ENCODE measurements at places on chromosomes 5 and 9.

- DNase-seq = no peak
These were observed 217.0 kb downstream of the PCSK5 start for GRCh38 chr9:76107482-76107881.

DNA sequence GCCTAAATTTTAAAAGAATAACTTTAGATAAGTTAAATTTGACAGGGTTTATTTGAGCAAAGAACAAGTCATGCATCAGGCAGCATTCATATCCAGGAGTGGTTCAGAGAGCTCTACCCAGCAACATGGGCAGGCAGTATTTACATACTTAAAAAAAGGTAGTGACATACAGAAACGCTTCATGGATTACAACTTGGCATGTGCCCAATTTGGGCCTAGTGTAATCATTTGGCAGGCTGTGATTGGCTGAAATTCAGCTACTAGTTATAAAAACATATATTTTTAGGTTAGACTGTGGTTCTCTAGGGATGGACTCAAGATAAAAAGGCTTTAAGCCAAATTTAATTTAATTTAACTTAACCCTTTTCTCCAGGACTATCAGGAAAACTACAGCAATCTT, 374.0 kb upstream of the ADAMTS16 start:
- DNase-seq = no peak

DNA sequence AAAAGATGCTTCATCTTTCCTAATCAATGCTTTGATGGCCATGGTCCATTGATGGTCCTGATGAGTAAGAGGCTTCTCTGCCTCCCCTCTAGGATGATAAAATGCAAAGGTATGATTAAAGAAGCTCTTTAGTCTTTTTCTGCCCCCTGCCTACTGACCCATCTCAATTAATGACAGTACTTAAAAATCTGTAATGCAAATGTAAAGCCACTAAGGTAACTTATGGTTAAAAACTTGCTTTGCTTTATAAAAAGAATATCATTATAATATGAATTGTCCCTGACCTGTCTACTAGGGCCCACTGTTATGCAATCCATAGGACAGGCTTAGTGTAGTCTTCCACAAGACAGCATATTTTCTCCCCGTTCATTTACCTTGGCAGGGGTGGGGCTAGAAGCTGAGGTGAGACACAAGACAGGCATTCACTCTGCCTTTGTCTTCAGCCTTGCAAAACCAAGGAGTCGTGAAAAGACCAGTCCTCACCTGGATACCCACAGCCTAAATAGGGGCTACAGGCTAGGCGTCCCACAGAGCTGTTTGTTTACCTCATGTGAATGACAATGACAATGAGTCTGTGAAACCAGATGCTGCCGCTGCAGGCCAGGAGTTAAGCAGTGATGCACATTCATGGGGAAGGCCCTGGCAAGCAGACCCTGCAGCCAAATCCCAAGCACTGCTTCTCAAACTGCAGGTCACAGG, 60.4 kb downstream of the BNC2 start:
- no peak for DNase-seq

DNA sequence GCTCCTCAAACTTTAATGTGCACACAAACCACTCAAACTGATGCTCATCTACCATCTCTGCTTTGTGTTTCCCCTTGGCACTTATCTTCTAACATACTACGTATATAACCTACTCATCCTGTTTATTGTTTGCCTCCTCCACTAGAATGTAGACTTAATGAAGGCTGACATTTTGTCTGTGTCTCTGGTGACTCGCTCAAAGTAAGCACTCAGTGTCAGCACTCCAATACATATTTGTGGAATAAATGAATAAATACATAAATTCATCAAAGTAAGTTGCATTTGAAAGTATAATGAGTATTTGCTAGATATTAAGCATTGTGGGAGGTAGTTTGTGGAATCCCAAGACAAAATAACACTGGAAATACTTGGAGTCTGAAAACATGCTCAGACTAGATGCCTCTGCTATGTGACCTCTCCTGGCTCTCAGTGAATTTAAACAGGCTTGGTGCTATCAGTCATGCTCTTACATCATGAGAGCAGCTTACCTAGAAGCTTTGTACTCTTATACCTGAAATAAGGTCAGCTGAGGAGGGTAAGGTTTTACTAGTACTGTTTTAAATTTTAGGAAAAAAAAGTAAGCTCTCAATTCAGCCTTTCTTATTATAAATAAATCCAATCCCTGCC, 37.0 kb upstream of the RANBP6 start:
- no peak for DNase-seq

DNA sequence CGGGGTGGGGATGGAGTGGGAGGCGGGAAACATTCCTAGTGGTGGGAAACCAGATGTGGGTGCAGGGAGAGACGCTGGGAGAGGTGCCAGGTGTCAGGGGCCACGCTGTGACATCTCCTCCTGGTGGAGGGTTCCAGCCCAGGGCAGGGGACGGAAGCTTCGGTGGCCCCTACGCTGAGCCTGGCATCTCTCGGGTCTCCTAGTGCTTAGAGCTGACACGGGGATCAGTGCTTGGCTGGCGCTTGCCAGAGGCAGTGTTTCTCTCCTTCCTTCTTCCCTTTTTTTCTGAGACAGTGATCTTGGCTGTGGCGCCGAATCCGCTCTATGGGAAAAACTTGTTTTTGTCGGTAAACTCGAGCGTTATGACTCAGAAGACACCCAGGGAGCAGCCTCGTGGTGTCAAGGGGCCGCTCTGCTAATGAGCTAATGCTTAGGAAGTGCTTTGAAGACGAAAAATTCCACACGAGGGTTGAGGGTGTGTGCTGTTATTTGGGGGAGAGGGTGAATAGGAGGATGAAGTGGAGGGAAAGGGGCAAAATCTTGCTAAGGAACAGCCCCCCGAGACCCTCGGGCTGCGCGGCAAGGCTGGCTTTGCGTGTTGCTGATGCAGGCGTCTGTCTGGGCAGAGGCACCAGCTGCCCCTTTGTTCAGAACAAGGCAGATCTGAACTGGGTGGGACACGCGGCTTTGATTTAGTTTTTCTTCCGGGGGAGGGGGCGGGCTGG, 20.4 kb upstream of the IER5L start:
- no peak for DNase-seq

GRCh38 chr5:62283005-62283404, 23.0 kb upstream of the KIF2A start:
- DNase-seq = no peak

- no peak for DNase-seq
These were observed 8.0 kb downstream of the NR5A1 start for GRCh38 chr9:124499216-124499615.

- no peak for DNase-seq
These were observed 151.6 kb downstream of the SYK start for GRCh38 chr9:90953200-90953599.

GRCh38 chr9:35904338-35904737, 1.7 kb upstream of the HRCT1 start:
- no peak for DNase-seq

- no peak for DNase-seq
These were observed 33.7 kb upstream of the MVB12B start for GRCh38 chr9:126292736-126293521.

GRCh38 chr9:134660407-134660806, 18.8 kb downstream of the COL5A1 start:
- DNase-seq = no peak

GRCh38 chr9:304519-305185, 90.0 kb downstream of the DOCK8 start:
- DNase-seq = no peak

DNA sequence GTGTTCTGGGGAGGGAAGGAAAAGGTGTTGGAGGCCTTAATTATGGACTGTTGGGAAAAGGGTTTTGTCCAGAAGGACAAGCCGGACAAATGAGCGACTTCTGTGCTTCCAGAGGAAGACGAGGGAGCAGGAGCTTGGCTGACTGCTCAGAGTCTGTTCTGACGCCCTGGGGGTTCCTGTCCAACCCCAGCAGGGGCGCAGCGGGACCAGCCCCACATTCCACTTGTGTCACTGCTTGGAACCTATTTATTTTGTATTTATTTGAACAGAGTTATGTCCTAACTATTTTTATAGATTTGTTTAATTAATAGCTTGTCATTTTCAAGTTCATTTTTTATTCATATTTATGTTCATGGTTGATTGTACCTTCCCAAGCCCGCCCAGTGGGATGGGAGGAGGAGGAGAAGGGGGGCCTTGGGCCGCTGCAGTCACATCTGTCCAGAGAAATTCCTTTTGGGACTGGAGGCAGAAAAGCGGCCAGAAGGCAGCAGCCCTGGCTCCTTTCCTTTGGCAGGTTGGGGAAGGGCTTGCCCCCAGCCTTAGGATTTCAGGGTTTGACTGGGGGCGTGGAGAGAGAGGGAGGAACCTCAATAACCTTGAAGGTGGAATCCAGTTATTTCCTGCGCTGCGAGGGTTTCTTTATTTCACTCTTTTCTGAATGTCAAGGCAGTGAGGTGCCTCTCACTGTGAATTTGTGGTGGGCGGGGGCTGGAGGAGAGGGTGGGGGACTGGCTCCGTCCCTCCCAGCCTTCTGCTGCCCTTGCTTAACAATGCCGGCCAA, 19.1 kb downstream of the PTGES2 start:
- no peak for DNase-seq

DNA sequence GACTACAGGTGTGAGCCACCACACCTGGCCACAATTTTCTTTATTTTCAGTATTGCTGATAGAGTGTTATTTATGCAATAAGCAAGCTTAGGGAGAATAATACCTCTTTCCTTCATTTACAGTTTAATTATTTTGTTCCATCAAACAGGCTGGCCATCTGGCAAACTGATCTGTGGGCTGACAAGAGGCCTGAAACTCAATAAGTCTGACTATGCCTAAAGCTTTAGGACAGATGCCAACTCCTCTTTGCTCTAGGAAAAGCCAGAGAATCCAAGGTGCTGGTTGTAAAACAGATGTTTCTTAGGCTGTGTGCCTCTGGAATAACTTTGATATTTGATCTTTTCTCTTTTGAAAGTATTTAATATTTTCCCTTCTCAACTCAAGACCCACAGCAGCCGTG, 98.4 kb downstream of the TARS1 start:
- DNase-seq = no peak
